ENCODE measurements at places on chromosomes 7 and 10. TPM values are rescaled to one million over a fixed set of nuclear protein-coding genes. Genes with fewer than 3 reads are reported as not detected.
A peak's percentile ranks its signal among the peaks of the same experiment; 100 is the strongest.

UNC5B gene
- 17.5 TPM for polyA plus RNA-seq

ADAP1 gene
- 5.1 TPM for polyA plus RNA-seq

GNGT1 gene
- polyA plus RNA-seq: not detected

GRCh38 chr7:101746314-101746713, 71.1 kb upstream of the CUX1 start:
- no peak for DNase-seq

RELN gene
- 4.3 TPM for polyA plus RNA-seq

DNA sequence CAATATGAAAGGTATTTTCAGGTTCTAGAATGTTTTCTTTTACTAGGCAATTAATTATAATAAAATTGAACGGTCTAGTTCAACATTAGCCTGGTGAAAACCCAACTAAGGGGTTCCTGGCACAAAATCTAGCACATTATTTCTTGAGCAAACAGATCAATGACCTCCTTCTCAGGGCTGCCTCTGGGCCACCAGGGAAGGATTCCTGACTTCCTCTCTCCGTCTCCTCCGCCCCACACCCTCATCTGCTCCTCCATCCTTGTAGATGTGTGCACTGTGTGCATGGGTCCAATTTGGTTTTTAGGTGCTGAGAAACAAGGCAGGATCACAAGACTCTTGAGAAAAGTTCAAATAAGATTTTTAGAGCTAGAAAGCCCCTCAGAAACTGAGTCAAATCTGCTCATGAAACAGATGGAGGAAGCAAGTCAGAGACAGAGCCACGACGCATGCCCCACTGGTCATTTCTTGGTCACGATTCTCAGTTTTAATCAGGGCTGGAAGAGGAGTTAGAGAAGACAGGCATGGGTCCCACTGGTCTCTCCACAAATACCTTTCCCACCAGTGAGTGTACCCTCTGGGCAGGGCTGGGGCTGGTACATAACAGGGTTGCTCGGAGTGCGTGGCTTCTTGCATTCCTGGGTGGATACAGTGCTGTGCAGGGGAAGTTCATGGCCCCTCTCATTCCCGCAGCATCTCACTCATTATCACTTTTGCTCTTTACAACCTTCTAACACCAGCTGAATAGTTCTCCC, 3.8 kb downstream of the TRPV6 start:
- DNase-seq: no peak

DNA sequence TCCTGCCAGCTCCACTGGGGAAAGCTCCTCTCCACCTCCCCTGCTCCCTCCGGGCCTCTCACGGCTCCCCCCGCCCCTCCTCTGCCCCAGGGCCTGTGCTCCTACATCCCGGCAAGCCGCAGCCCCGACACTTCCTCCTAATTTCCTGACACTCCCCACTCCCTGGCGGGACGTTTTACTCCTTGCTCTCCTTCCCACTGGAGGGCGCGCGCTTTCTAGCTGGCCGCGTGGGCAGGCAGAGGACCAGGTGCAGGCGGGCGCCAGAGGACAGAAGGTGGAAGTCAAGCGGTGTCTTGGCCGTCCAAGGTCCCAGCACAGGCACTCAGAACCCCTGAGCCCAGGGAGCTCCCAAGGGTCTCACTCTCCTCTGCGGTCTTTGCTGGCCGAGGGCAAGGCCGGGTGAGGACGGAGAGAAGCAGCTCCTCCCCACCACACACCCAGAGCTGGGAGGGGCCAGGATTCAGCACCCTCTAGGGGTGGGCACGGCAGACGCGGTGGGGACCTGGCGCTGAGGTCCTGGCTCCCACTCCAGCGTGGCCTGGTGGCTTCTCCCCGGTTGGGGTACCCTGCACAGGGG, 19.1 kb downstream of the ADAM8 start:
- no peak for DNase-seq

ACSM6 gene
- polyA plus RNA-seq: not detected

DNA sequence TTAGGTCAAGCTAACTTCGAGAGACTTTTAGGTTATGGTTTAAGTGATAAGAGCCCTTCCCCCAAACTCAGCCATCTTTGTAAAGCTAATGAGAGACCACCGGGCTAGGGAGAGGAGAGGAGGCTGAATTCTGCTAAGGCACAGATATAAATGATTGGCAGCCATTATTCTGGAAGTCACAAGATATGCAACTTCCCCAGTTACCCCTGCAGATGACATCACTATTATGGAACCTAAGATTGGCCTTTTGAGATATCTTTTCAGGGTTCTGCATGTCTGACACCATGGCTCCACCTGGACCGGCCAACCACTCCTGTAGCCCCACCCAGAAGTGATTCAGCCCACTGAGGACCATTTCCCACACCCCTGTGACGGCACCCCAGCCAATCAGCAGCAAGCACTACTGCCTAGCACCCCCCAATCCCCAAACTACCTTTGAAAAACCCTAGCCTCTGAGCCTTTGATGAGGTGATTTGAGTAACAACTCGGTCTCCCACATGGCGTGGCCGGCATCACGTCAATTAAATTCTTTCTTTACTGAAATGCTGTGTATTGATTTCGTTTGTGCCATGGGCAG, 14.4 kb downstream of the VIPR2 start:
- no peak for DNase-seq

- no peak for DNase-seq
Observed at GRCh38 chr7:135970045-135970444, 7.1 kb downstream of the MTPN start.

DNA sequence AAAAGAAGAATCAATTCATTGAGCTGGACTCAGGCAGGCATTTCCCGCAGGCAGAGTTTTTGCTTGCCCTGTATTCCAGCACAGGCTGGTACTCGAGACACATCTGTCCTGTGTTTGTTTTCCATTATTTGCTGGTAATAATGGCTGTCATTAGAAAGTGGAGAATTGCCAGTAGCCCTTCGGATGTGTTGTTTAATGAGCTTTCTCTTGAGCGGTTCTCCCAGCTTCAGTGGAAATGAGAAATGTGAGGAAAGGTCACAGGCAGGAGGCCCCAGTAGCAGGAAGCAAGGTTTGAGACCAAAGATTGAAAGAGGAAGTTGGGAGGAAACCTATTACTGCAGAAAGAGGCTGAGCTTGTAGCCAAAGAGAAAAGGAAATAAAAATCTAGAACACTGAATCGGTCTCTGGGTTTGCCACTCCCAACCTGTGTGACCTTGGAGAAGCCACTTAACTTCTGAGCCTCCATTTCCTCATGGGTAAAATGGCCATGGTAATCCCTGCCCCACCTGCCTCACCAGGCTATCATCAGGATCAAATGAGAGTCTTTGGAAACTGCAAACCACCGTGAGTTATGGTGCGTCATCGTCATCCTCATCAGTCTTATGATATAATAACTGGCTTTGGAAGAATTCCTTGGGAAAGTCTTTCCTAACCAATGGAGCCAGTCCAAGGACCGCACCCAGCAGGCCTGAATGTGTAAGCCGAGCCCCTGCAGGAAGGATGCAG, 67.7 kb downstream of the TACR2 start:
- DNase-seq: peak; percentile 77

GRCh38 chr7:83085299-83085698, 77.4 kb downstream of the PCLO start:
- no peak for DNase-seq

PDZD7 gene
- 0.53 TPM for polyA plus RNA-seq

DNA sequence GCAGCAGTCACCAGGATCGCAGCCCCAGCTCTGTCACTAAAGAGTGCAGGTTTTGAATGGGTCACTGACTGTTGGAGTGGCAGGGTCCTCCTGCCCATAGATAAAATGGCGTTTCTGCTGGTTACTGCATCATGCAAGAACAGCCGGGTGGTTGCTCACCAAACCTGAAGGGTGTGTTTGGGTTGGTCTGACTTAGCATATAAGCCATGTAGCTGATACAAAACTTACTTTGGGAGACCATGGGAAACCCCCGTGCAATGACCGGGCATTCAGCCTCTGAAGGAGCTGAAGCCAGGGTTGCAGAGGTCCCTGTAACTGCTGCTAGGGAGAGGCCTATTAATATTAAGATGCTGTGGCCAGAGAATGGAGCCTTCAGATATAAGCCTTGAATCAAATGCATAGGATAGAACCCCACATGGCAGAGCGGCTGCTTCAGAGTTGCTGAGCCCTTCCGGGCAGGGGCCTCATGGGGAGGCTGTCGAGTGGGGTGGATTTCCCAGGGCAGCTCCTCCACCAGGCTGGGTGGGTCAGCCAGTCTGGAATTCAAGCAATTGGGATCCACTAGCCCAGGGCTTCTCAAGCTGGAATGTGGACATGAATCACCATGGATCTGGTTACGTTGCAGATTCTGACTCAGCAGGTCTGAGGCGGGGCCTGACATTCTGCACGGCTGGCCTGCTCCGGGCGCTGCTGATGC, 70.9 kb upstream of the CTBP2 start:
- DNase-seq: peak; percentile 82

EPHA1 gene
- polyA plus RNA-seq: not detected

GRCh38 chr10:104036518-104037260, 49.0 kb downstream of the COL17A1 start:
- no peak for DNase-seq

ORC5 gene
- 11.7 TPM for polyA plus RNA-seq

All from BJ (cell line).